ENCODE measurements at places on chromosomes 7 and 10. TPM values are rescaled to one million over a fixed set of nuclear protein-coding genes. Genes with fewer than 3 reads are reported as not detected.

DNA sequence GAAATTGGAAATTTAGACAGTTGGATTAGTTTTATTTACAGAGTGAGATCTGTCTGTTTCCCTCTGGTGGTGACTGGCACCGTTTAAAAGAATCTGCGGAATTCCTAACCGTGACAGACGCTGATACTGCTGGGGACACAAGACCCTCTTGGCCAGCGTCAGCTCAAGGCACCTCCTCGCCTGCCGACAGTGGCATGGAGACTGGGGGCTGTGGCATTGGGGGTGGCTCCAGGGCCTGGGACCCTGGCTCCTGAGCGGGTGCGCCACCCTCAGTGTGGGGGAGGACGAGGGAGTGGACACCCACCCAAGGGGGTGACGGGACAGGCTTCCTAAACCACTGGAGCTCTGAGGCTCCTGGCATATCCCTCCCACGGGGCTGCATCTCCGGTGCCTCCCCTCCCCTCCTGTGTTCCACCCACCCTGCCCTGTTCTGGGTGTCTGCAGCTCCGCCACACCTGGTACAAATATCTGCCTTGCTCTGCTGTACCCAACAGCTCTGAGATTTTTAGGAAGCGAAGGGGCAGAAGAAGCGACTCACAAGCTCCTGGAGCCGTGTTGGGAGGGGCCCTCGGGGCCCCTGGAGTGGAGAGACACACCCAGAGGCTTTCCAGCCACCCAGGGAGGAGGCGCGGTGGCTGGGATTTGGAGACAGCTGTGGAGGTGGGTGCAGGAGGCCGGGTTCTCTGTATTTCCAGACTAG, 178.7 kb downstream of the DNAJB6 start:
- DNase-seq, result no peak

DNA sequence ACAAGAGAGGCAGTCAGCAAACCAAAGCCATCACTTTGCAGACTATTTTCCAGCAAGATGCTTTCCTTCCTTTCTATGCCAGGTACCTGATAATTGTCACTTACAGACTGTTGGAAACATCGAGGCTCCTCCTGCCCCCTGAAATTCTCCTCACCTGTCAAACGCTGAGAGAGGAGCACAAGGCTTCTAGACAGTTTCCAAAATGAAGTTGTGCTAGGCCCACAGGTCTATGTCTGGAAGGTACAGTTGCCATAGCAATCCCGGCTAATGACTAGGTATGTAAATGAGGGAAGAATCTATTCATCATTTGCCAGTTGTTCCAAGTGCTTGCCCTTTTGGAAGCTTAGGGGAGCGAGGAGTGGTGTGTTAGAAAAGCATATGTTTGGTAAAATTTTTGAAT, 334.4 kb downstream of the CALN1 start:
- DNase-seq, result no peak

DGKI gene
- total RNA-seq, result 202 TPM

ZNF503 gene
- total RNA-seq, result 1.1 TPM

CUTC gene
- total RNA-seq, result 9.0 TPM

DNA sequence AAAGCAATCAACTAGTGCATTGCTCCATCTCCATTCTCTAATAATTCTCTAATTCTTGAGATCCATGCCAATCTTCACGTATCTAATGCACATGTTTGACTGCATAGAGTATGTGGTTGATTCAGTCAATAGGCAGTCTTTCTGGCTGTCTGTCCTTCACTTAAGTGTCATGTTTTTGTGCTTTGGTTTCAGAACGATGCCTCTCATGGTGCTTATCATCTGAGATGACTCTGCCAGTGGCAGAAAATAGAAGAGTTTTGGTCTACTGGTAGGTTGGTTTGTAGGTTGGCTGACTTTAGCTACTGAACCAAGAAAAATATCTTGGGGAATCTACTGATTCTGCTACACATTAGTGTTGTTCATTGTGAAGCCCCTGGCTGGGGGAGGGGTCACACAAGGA, 364.2 kb downstream of the SFMBT2 start:
- no peak for DNase-seq

DNA sequence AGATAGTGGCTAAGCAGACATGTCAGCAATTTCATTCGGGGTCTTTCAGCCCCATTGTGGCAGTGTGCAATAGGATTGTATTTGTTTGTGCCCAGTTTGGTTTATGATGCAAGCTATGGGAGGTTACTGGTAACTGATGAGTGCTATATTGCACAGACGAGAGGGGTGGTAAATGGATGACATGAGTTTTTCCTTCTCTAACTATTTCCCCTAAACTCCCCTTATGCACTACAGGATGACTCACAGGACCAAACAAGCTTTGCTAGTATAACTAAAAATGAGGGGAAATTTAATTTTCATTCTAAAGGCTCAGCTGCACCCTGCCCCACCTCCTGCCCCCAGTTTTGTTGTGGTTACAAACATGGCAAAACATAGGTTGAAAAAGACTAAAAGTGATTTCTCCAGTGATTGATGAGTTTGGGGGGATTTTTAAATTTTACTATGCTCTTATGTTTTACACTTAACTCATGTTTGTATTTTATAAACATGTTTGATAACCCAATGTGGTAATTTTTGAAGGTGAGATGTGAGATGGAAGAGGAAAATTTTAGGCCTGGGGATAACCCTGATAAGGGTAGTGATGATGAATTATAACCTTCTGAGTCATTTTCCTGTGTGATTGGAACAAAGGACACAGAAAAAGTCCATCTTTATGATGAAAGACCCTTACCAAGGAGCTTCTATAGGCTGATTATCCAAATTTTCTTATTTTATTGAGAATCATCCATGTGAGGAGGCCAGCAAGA, 60.8 kb upstream of the NAMPT start:
- DNase-seq, result no peak

All from occipital lobe (tissue), 3 donors.